ENCODE measurements at places on chromosomes 3 and 15.

DNA sequence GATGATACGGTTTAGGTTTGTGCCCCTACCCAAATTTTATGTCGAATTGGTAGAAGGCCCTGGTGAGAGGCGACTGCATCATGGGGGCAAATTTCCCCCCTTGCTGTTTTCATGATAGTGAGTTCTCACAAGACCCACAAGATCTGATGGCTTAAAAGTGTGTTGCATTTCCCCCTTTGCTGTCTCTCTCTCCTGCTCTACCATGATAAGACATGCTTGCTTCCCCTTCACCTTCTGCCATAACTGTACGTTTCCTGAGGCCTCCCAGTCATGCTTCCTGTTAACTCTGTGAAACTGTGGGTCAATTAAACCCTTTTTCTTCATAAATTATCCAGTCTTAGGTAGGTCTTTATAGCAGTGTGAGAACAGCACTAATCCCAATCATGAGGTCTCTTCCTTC lies 381.2 kb downstream of the RSL24D1 start:
- no peak for DNase-seq

DNA sequence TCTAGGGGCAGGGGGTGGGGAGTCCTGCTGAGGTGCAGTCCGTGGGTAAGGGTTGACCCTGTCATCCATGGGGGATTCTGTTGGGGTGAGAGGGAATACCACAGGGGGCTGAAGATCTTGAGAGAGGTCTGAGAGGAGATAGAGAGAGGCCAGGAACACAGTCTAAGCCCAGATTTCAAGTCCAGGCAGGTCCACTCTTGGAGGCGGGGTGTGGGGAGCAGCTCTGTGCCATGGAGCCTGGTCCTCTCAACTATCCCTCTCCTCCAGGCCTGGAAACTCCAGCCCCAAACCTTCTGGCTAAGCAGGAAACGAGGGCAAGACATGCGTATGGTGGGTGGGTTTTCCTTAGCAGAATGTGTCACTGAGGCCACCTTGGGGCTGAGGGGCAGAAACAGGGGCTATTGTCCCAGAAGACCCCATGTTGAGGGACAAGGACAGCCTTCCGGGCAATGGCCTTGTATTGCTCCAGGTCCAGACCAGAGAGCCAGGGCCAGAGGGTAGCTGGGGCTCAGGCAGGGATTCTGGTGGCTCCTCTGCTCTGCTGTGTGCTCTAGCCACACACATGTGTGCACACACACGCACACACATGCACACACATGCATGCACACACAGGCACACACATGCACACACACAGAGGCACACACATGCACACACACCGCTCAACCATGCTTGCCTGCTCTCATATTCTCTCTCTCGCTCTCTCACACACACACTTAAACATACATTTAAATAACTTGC lies 48.6 kb upstream of the MAGEF1 start:
- DNase-seq = no peak

DNA sequence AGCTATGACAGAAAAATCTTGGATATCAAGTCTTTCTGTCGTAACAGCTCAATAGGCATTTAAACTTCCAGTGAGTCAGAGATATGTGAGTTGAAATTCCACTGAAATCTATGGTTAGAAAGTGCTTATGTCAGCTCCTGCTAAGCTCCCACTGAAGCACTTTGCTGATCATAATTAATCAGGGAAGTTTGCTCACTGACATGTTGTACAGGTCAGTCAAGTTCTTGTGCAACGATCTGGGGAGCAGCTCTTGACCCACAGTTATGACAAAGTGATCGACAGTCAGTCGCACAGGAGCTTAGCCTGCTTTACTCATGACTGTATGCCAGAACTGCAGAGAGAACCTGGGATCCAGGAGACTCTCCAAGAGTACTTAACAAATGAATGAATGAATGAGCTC lies 453.5 kb downstream of the SOX2 start:
- DNase-seq = peak; percentile 90

DNA sequence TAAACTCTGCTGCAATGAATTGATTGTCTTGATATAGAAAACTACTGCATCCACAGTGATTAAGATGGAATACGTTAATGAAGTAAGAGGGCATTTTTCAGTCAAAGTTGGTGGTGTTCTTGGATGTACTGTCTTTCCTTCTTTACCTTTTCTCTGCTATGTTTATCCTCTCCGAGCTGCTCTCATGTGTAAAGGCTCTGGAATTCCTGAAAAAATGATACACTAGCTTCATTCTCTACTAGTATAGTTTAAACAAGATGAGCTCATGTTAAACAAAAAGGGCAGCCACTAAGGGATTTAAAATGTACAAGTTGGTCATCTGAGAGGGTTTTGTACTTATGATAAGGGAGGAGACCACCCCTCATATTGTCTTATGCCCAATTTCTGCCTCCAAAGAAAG lies 504.6 kb upstream of the NECTIN3 start:
- DNase-seq = no peak

DNA sequence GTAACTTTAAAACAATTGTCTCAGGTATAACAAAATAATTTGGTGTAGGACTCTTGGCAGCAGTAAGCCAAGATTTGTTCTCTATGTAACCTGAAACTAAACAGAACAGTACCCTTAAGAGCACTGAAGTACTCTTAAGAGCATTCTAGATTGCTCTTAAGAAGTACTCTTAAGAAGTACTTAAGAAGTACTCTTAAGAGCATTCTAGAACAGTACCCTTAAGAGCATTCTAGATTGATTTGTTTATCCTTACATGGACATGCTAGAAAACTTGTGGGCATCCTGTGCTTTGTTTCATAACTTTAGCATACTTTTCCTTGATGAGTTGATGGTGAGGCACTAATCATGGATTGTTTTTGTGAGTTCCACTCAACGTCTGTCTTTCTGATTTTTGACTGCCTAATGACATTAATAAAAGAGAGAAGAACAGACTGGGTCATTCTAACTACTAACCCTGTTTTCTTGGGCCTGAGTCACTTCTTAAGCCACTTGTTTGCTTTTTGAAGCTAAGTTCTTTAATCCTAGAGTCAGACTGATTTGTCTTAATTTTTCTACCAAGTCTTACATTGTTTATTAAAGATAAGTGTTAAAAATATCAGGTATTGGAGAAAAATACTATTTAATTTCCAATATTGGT lies 57.2 kb upstream of the UTS2B start:
- DNase-seq = no peak

- peak; percentile 28 for DNase-seq
These were observed at the start of gene SLC49A4 for GRCh38 chr3:122794779-122795673. Gene SLC49A4 (plus strand): TSS chr3:122795069. CDS start chr3:122795193, 124 bp downstream.

GRCh38 chr3:31967592-31967991 lies 13.5 kb downstream of the OSBPL10 start:
- no peak for DNase-seq

DNA sequence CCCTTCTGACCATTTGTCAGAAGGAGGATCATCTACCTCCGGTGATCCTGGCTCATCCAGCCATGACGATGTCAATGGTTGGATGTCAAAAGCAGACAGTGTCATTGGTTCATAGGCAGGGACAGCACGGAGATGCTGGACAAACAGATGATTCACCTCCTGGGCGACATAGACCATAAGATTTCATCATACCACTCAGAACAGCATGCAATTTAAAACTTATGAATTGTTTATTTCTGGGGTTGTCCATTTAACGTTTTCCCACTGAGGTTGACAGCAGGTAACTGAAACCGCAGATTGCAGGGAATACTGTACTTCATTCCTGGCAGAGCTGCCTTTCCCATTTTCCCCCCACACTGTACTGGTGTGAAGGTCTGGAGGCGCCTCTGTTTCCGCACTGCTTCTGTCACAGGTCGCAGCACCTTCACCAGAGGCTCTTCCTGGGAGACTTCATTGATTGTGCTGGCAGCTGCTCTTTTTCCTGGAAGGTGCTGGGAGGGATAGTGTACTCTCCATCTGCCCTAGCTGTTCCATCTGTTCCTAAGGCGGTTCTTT lies 32.5 kb upstream of the TMOD3 start:
- DNase-seq = no peak

GRCh38 chr3:98690876-98691275 lies 72.3 kb upstream of the ST3GAL6 start:
- no peak for DNase-seq

DNA sequence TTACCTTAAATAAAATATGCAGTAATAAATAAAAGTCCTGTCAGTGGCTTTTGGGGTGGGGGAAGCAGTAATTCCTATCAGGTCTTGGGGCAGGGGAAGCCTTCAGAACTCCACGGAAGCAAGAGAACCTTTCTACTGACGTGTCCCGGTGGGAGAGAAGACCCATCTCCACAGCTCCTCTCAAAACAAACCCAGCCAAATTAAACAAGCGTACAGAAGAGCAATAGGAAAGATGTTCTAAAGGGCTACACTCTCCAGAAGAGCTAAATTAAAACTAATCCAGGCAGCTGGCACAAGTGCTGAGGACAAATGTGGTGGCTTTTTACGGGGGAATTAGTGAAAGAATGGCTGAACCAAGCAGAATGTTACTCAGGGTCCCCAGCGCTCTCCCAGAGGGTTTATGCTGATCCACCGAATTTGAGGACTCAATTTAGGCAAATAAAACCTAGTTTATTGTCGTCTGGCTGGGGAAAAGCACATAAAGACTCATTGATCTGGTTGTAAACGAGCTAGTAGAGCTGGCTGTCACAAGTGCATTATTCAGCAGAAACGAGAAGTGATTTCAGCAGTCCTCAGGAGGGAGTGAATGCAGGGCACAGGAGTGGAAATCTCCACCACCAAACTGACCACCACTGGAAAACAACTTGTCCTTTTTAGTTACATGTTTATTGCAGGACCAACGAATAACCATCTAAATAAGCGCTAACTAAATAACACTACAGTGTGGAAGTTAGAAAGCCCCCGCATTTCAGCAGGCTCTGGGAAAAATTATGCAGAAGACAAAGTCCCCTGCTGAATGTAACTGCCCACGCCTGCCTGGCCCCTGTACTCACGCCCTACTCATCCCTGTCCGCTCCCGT lies 13.5 kb downstream of the BFSP2 start:
- no peak for DNase-seq

DNA sequence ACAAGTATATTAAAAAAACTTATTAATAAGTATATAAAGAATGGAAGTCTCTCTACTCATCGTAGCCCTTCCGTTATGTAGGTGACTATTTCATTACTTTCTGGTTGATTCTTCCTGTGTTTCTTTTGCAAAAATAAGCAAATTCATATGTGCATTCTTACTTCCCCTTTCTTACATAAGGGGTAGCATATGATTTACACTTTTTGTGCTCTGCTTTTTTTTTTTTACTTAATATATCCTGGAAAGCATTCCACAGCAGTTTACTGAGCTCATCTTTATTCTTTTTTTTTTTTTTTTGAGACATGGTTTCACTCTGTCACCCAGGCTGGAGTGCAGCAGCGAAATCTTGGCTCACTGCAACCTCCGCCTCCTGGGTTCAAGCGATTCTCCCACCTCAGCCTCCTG lies 12.9 kb downstream of the SCAMP5 start:
- DNase-seq = no peak

- DNase-seq = no peak
These were observed 25.5 kb downstream of the FAM174B start for GRCh38 chr15:92629975-92630626.

DNA sequence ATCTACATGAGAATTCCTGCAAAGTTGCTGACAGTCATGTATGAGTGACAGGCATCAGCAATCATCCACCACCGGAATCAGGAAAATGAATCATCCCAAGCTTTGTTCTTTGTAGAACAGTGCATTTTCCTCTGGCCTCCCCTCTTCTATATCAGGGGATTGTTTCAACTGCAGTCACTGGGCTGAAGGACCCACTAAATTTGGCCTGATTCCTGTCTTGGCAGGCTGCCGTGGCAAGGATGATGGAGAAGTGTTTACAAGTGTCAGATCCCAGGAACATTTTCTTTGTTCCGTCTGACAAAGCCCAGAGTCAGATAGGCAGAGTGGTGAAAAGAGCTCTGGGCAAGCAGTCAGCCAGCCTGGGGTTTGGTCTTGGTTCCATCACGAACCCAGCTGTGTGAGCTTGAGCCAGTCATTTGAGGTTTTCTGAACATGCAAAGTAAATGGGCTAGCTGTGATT lies 175.1 kb upstream of the TSC22D2 start:
- DNase-seq = no peak

- DNase-seq = no peak
These were observed 486.1 kb downstream of the DIPK2A start for GRCh38 chr3:144457758-144458157.

DNA sequence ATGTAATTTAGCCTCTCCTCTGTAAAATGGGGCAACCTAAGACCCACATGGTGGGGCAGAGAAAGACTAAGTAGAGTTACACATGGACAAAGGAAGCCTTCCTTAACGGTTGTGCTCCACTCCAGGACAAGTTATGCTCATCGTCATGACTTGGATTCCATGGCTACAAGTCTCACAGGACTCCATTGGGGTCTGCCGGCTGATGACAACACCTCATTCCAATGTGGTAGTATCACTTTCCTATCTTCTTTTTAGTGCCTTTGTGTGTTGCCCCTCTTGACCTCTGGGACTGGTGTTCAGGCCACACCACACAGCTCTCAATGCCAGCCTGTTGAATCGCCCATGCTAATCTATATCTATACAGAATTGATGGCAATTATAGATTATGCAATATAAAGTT lies 181.3 kb upstream of the WNT5A start:
- no peak for DNase-seq

DNA sequence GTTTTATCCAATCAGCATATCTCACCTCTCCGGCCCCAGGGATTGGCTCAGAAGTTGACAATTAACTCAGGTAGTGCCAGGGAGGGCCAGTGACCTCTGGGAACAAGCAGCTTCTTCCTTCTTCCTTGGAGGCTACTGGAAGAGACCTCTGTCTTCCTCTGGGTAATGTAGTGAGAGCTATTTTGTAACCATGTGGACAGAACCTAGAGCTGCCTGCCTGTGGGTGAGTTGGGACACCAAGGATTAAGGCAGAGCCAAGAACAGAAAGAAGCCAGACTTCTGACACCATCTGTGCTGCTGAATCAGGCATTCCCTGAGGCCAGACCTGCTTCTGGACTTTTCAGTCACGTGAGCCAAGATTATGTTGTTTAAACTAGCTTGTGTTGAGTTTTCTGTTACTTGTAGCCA lies 5.9 kb upstream of the NDUFAF1 start:
- DNase-seq = peak; percentile 37

GRCh38 chr3:58628823-58629562 lies 37.6 kb downstream of the FAM3D start:
- DNase-seq = no peak

DNA sequence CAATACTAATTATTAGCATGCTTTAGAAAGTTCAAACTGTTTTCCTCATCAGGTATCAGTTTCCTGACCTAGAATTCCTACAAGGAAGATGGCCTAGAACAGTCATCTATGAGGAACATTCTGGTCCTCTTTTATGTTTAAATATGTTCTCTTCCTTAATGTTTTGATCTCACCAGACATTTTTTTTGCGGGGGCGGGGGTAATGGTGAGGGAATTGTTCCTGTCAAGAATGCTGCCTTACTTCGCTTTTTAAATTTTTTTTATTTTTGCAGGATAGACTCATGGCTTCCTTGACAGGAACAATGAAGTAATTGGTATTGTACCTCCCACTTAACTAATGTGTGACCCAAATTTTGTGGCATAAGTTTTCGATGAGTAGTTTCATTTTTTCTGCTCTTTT lies 44.3 kb upstream of the NANOGP8 start:
- no peak for DNase-seq

DNA sequence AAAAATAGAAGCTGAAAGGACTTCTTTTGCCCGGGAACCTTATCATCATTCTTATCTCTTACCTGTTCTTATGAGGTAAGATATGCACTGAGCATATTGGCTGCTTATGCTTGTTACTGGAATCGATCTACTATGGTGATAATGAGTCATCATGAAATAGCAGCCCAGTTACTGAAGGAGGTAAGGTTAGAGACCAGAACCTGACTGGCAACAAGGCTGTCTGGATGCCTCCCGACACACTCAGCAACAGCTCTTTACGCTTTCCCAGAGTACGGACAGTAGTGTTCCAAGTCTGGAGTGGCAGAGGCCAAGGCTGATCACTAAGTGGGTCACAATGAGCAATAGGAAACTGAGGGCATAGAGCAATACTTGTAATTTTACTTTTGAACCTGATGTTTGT lies 314.1 kb downstream of the NLGN1 start:
- peak; percentile 14 for DNase-seq

Measured in retinal pigment epithelial cell (primary cell).